DMS53 (cell line): ENCODE measurements at places on chromosomes 13 and 19.

- DNase-seq, result peak; percentile 81
Measured at GRCh38 chr19:1445185-1445931, 4.6 kb upstream of the APC2 start.

DNA sequence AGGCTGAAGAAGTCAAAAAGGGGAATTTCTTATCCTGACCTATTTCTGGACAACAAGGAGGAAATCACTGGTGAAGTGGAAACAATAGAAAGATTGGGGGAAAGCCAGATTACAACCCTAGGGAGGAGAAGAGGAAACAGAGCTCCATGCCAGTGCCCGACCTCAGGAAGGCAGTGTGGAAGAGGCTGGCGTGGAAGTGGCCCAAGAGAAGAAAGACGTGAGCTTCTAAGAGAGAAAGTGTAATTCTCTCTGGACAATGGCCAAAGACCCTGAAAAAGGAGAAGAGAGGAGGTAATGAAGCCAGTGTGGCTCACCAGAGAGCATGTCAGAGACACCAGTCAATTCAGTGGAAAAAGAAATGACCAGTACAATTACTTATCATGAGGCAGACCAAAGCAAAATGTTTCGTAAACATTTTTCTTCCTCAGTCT, 52.6 kb upstream of the URAD start:
- DNase-seq, result no peak

DNA sequence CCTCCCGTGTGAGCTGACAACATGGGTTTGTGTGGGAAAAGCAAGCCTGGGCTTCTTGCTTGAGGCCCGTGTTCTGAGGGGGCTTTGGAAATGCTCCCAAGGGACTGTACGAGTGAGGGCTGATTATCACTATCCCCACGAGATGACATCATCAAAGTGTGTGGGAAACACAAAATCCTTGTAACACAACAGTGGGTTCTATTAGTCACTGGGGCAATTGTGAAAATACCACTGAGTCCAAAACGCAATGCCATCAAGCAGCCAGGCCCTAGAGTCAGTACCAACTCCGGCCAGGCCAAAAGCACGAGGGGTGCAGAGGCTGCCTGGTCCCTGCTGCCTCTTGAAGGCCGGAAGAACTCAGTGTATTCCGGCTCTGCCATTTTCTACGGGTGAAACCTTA, 29.6 kb downstream of the CAPS start:
- DNase-seq, result no peak

DNA sequence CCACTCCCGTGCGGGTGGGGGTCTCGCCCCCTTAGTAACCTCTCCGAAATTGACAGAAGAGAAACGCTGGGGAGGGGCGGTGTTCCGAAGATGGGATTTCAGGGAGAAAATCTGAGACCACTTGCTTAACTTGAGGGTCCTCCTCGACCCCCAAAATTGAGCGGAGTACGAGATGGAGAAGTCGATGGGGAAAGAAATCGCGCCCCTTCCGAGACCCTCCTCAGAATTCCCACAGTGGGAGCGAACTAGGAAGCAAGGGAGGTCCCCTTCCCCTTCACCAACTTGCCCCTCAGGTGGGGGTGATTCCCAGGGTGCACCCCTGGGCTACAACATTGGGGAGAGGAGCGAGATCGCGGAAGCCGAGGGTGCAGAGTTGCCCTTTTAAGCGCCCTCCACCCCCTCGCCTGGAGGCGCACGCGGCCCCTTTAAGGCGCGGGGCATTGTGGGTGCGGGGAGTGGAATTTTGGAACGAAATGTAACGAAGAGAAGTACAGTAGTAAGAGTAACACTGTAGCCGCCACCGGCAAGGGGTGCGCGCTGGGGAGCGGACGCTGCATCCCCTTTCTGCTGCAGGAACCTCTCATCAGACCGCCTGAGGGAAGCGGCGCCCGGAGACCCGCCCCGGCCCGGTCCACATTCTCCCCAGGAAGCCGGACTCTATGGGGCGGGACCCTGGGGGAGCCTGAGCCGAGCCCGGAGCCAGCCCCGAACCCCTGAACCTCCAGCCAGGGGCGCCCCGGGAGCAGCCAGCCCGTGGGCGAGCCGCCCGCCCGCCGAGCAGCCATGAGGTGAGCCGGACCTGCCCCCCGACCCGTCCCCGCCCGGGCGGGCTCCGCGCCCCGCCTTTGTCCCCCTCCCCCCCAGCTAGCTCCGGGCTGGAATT, at the start of gene VASP:
VASP (plus strand) TSS at position 491 of the 883 bp plus-strand sequence; CDS start at position 784, 293 bp downstream.
- DNase-seq, result peak; percentile 91

GRCh38 chr19:54164369-54165068, 5.0 kb upstream of the LENG1 start:
- peak; percentile 90 for DNase-seq

DNA sequence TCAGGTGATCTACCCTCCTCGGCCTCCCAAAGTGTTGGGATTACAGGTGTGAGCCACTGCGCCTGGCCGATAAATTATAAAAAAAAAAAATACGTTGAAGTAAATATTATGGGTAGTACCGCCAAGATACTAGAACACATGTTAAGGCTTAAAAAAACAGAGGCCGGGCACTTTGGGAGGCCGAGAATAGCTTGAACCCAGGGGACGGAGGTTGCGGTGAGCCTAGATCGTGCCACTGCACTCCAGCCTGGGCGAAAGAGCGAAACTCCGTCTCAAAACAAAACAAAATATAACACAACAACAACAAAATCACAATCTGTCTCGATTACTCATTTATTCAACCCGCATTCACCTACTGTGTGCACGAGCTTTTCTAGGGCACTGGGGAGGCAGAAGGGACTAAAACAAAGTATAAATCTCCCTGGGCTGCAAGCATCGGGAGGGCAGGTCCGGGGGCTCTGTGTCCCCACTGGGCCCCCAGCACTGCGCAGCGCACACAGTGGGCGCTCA, 1.3 kb upstream of the BICRA start:
- no peak for DNase-seq
